ENCODE measurements at places on chromosomes 13 and 19. TPM values are rescaled to one million over a fixed set of nuclear protein-coding genes. Genes with fewer than 3 reads are reported as not detected.

The CATSPERD gene
- not detected for total RNA-seq

DNA sequence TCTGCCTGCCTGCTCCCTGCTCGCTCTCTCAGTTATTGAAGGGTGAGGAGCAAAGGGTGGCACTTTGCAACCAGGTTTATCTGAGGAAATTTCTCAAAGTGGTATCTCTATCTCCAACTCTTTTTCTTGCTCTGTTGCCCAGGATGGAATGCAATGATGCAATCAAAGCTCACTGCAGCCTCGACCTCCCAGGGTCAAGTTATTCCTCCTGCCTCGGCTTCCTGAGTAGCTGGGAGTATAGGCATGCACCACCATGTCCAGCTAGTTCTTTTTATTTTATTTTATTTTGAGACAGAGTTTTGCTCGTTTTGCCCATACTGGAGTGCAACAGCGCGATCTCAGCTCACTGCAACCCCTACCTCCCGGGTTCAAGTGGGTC lies 4.9 kb downstream of the ACTMAP start:
- peak overlapping the region; percentile 86 for H3K27ac ChIP-seq
- peaks cover 28% of the 10 kb centered on the region for H3K4me1 ChIP-seq
- no peaks in the 10 kb centered on the region for H3K27me3 ChIP-seq
- no peak overlapping the region for H3K4me3 ChIP-seq

The CD33 gene
- total RNA-seq: not detected

- H3K36me3 ChIP-seq: no peaks in the 10 kb centered on the region
- 0 out of 2 replicates have a peak, but pooled peaks cover 15% of the 10 kb centered on the region for H3K4me1 ChIP-seq
- H3K27me3 ChIP-seq: no peaks in the 10 kb centered on the region
- no peak overlapping the region for H3K4me3 ChIP-seq
Observed at GRCh38 chr13:76883236-76883635, 3.0 kb downstream of the KCTD12 start.

- no peaks in the 10 kb centered on the region for H3K4me1 ChIP-seq
- no peaks in the 10 kb centered on the region for H3K27me3 ChIP-seq
- no peak overlapping the region for H3K27ac ChIP-seq
Observed at GRCh38 chr13:106550570-106551135, 15.2 kb upstream of the EFNB2 start.
